NCI-H2081 (cell line): ENCODE measurements at places on chromosomes 11 and 22.

- no peak for DNase-seq
These were observed 327.4 kb upstream of the ZC3H12C start for GRCh38 chr11:109765709-109766311.

- DNase-seq = no peak
These were observed 40.7 kb downstream of the POU2F3 start for GRCh38 chr11:120280600-120281051.

GRCh38 chr11:27085605-27086004, 45.0 kb downstream of the BBOX1 start:
- no peak for DNase-seq

DNA sequence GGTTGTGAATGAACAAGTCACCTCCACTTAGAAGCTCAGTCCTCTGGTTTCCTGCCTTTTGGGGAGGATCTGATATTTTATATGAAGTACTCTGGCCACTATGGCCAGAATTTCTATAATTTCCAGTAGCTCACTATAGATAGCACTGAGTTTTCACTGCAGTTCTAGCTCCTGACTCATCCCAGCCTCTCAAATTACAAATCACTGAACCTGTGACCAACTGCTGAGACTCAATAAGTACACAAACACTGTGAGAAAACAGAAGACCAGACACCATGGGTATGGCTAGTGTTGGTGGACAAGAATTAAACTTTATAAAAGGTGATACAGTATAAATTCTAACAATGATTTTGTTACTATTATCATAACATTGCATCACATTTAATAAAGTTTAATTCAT, 47.1 kb upstream of the UCP3 start:
- no peak for DNase-seq

DNA sequence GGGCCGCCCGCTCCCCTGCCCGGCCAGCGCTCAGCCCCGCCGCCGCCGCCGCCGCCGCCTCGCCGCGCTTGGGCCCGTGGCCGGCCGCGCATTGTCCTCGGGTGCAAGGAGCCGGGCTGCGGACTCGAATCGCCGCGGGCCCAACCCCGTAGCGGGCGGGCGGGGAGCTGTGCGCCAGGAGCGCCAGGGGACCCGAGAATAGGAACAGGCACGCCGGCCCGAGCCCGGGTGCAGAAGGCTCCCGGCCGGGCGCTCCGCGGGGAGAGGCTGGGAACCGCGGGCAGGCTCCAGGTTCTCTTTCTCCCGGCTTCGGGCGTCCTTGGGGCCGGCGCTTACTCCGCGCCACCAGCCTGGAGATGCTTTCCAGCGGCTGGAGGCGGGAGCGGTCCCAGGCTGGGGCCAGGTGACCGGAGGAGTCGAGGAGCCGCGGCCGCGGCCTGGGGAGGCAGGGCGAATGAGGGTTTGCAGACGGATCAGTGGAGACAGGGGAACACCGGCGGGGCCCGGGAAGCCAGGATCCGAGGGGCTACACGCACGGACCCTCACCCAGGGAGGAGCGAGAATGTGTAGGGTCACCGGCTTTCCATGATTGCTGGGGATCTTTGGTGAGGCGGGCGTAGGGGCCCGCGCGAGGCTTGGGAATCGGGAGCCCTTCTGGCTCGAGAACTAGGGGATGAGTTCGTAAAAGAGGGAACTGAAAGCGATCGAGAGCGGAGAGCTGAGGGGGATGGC, 726 bp downstream of the PKNOX2 start:
- no peak for DNase-seq

- DNase-seq = no peak
These were observed 904 bp downstream of the SLC35F2 start for GRCh38 chr11:107857550-107858216.

- DNase-seq = no peak
These were observed 2.2 kb downstream of the SMCO4 start for GRCh38 chr11:93540896-93541553.

- DNase-seq = no peak
These were observed 24.1 kb upstream of the CDC42EP2 start for GRCh38 chr11:65290448-65291165.
